ENCODE measurements at places on chromosomes 5 and 9.

DNA sequence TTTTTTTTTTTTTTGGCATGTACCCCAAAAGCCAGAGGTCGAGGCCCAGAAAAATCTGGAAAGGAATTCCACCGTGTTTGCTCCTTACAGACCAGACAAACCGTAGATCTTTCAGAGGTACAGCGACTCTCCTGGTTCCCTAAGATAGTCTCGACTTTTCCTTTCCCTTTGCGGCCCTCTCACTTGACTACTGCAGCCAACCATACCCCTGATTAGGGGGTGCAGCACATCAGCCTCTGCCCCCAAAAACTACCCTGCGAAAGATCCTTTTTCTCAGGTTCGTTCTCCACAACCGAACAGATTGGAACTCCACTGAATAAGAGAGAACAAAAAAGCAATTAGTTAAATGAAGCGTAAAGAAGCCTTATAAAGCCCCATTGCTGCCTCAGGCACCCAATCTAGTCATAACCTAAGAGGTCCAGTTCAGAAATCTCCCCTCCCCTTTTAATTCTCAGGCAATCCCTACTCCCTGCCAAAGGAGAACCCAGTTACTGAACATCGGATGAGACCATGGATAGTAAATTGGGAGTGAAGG is 379 bp upstream of the TICAM2 start:
- DNase-seq: no peak

GRCh38 chr5:54754878-54755277 is 230.5 kb downstream of the ESM1 start:
- DNase-seq: no peak

DNA sequence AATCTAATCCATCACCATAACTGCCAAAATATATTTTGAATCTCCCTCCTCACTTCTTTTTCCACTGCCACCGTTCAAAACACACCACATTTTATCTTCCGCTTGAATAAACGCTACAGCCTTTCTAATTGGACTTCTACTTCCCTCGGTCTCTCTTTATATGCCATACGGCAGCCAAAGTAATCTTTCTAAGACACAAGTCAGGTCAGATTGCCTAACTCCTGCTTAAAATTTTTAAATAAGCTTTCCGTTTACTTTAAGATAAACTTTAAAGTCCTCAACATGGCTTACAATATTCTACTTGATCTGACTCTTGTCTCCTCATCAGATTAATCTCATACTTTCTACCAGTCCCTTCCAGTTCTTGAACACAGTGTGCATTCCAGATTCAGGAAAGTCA is 9.7 kb downstream of the AFF4 start:
- no peak for DNase-seq

DNA sequence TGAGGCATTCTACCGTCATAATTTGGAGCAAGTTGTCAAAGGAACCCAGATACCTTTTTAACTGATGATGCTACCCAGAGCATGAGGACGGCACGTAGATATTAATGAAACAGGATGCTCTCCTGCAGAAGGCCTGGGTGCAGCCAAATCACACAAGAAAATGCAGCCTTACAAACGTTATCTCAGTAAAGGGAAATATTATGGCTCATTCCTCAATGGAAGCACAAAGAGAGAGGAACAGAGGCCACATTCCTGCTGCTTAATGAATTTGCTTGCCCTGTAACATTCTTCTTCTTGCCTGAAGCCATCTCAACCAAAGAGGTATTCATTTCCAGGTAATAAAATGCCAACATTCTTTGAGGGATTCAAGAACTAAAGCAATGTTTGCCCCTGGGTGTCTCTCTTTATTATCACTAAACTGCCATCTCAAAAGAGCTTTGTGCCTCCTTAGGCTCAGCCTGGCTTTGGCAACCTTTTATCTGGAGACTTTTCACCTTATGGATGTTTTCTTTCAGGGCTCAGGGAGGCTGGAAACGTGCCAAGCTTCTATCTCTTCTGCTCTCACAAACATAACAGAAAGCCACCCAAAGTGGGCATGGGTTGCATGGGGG is 92.9 kb downstream of the TNC start:
- no peak for DNase-seq

All from cardiac fibroblast (primary cell).